ENCODE measurements at places on chromosomes 7 and 10.

GRCh38 chr10:71279590-71280170 is 39.4 kb upstream of the SLC29A3 start:
- DNase-seq = no peak

- no peak for DNase-seq
Measured at GRCh38 chr7:156175003-156175402, 362.7 kb upstream of the SHH start.

DNA sequence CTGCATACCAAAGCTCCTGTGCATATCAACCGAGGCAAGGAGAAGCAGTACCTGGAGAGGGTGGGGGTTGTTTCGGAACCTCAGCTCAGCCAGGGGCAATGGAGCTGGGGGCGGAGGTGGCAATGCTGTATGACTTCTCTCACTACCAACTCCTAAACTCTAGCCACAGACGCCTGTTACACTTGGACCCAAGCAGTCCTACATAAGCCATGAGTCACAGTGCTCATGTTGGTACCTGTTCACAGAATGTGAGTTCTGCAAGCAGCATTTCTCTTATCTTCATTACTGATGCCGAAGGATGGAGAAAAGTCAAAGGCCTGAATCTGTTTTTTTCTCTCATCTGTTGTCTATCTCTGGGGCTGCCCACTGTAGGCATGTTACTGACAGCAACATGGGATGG is 3.2 kb upstream of the RAB18 start:
- DNase-seq = no peak

DNA sequence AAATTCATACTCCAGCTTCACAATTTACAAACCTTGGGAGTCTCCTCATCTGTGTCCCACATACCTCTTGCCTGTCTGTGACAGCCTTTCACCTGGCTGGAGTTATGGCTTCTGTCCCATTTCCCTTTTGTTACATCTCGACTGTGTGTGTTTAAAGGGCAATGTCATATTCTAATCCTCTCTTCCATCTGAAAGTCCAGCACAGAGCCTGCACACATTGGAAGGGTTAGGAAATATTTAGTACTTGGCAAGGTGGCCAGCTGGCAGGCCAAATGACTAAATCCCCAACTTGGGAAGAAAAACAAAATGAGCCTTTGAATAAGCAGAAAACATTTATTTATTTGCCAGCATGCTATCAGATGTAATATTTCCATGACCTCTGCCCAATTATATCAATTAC is 120.1 kb upstream of the STK17A start:
- DNase-seq = no peak

DNA sequence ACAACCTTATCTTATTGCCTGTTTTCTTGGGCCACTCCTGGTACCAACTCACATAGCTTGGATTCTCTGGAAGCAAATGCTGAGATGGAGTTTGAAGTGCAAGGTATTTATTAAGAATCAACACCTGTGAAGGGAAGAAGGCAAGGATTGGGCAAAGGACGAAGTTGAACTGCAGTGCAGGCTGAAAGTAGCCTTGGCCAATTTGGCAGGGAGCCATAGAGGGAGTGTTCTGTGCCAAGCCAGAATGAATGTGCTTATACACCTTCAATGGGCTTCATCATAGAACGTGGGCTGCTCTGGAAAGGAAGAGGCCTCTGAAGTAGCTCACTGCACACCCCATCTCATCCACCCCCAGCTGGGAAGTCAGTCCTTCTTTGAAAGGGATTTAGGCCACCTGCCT is 79.8 kb upstream of the IFRD1 start:
- DNase-seq = no peak

GRCh38 chr7:92639213-92639896 is 49.2 kb upstream of the FAM133B start:
- DNase-seq = no peak

GRCh38 chr7:66682350-66683093 is 53.8 kb downstream of the KCTD7 start:
- DNase-seq = peak; percentile 9

GRCh38 chr7:77427996-77428603 is 12.0 kb upstream of the GSAP start:
- DNase-seq = no peak

- DNase-seq = no peak
Measured at GRCh38 chr7:143047326-143047725, 4.8 kb upstream of the OR6V1 start.

DNA sequence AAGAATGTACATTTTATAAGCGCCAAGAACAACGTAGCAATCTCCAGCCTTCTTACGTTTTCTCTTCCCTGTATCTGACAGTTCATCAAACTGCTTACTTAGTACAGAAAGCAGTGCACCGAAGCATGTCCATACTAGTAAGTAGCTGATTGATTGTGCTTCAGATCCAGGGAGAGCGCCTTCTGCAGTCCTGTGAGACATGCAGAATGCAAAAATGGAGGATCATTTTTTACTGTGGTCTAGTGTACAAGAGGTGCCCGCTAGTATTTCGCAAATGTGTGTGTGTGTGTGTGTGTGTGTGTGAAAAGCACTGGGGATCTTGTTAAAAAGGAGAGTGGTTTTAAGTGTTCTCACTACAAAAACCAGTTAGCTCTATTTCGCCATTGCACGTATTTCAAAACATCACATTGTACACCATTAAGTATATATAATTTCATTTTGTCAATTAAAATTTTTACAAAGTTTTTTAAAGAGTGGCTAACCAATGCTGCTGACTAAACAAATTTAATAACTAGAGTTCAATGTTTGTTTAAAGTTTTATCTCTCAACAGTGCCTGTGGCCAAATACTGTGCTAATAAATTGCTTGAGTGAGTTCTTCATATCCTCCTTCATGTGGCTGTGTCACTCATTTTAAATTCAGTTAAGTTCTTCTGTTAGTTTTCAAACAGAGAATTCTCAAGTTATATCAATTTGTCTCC is 99.6 kb downstream of the ZMYND11 start:
- DNase-seq = no peak

Data from activated CD4-positive, alpha-beta T cell treated with anti-CD3 and anti-CD28 coated beads, Interleukin-2, amount 50 U/mL, for 24 hours (primary cell).